A673 (cell line): ENCODE measurements at places on chromosomes 1 and 21. TPM values are rescaled to one million over a fixed set of nuclear protein-coding genes. Genes with fewer than 3 reads are reported as not detected.

DNA sequence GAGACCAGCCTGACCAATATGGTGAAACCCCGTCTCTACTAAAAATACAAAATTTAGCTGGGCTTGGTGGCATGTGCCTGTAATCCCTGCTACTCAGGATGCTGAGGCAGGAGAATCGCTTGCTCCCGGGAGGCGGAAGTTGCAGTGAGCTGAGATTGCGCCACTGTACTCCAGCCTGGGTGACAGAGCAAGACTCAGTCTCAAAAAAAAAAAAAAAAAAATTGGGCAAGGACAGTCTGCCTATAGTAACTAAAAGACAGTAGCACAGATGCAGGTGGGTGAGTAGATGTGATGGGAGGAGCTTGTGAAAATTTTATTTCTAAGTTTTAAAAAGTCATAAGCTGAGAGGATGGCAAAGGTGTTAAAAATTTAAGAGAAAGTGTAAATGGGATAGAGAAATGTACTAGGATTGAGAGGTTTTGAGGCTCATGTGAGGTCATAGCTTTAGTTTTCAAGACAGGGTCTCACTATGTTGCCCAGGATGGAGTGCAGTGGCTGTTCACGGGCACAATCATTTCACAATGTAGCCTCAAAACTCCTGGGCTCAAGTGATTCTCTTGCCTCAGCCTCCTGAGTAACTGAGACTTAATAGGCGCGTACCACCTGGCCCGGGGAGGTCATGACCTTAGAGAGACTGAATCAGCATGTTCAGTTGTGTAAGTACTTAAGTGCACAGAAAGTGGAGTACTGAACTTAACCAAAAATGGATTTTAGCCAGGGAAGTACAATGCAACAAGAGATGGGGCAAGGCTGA lies 33.7 kb downstream of the PTP4A2 start:
- DNase-seq, result no peak

DNA sequence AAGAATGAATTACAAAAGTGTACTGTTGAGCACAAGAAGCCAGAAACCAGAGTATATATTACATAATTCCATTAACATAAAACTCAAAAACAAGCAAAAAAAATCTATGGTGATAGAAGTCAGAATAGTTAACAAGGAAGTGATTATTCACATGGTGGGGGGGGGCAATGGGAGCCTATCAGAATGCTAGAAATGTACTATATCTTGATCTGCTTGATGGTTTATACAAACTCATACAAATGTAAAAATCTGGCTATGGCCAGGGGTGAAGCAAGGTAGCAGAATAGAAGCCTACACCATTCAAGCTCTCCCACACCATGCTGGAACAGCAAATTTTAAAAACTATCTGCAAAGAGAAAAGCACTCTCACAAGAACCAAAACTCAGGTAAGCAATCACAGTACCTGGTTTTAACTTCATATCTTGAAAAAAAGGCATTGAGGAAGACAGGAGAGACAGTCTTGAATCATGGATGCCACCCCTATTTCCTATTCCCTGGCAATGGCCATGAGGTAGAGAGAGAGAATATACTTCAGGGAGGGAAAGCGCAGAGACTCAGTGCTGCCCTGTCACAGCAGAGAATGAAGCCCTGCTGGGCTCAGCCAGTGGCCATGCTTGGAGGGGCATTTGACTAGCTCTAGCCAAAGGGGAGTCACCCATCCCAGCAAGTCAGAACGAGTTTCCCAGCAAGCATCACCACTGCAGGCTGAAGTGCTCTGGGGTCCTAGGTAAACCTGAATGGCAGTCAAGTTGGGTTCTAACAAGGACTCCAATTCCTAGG lies 73.8 kb downstream of the CDC42BPA start:
- no peak for DNase-seq

GRCh38 chr21:34630536-34631143 lies 15.7 kb upstream of the RCAN1 start:
- peak; percentile 68 for DNase-seq

- no peak for DNase-seq
These were observed 12.4 kb downstream of the LYST start for GRCh38 chr1:235854347-235854746.

GRCh38 chr1:19465123-19465522 lies 20.2 kb downstream of the CAPZB start:
- DNase-seq, result no peak

- no peak for DNase-seq
These were observed 231.8 kb upstream of the IRF2BP2 start for GRCh38 chr1:234841710-234842231.

DNA sequence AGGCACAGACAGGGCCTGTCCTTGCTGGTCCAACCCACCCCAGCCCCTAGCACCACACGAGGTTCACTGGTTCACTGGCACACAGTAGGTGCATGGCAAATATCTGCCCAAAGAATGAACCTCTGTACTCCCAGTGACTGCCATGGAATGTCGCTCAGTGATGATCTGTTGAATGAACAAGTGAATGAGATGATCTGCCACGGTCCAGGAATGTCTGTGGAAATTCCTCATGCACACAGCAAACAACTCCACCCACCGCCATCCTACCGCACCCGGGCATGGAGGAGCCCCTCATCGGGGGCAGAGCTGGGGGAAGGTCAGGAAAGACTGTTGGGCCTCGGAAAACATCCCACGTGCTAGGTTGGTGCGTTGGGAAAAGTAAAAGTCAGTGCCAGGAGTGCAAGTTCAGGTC lies 1.7 kb downstream of the HSPG2 start:
- DNase-seq, result no peak

- no peak for DNase-seq
These were observed at the start of gene PDZK1 for GRCh38 chr1:145707183-145707867. PDZK1 (minus strand) TSS chr1:145707368; CDS start chr1:145688021, 19,347 bp downstream.

DNA sequence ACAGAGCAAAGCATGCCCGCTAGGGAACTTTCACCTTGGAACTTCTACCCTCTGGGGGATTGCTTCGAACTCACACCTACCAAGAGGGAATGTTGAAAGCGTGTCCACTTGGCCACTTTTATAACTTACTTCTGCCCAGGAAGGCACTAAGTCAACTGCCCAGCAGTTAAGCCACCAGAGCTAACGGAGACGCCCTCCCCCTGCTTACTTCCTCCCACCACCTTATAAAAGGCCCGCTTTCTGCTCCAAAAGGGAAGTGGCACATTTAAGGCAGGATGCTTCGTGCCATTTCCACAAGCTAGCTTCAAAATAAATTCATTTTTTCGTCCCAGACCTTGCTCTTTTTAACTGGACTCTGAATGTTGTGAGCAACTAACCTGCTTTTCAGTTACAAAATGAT lies 3.2 kb upstream of the AK2 start:
- no peak for DNase-seq

DNA sequence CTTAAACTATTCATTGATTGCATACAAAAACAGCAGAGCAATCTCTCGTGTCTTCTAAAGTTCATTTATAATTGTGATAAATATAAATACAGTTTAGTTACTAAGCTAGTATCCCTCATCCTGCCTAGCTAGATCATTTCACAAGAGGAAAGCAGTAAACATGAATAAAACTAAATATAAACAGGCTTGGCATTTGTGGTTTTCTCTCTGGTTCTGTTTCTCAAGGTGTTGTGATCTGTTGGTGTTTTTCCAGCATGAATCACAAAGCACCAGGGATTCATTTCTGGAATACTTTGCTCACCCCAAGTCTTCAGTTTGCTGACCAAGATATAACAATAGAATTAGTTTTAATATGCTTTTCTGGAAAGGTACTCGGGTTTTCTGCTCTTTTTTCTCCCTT lies 32.7 kb upstream of the GLIS1 start:
- DNase-seq, result no peak

- DNase-seq, result no peak
These were observed 21.6 kb downstream of the METTL13 start for GRCh38 chr1:171803045-171803444.

DNA sequence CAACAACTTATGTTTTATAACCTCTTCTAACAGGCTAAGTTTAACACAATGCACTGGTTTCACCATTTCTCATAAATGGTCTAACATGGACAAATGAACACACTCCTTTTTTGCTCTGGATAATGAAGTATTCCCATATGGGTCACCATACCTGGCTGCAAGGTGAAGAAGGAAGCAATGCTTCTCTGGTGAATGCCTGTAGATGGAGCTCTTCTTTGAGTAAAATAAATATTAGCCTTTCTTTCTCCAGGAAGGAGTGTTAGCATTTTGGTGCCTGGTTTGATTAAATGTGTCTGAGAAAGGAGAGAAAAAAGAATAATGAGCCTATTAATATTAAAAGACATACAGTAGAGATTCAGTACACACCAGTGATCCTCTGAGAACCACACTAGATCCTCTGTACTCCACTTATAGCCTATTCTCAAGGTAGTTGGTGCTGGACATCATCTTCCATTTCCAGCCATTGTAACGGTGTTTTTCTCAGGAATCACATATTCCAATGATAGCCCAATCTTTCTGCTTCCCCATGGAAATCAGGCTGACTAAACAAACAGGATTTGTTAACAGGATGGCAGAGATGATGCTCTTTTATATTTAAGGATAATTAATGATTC lies 17.6 kb downstream of the MTFR1L start:
- no peak for DNase-seq

GRCh38 chr1:221203224-221204054 lies 324.2 kb downstream of the HLX start:
- peak; percentile 72 for DNase-seq

DNA sequence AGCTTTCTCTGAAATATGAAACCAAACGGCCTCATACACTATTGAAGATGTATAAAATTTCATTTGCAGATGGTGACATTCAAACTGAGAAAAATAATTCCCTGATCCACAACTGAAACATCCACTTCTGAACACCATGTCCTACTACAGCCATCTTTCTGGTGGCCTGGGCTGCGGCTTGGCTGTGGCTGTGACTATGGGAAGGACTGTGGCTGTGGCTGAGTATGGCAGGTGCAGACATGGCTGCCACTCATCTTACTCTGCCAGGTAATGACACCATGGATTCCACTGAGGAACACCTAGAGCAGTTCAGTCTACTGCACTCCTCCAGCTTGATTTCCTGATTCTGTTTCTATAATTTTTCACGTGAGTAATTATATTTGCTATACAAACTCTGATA lies at the start of gene KRTAP20-4:
Gene KRTAP20-4 (plus strand): TSS at position 106 of the 400 bp plus-strand sequence.
- no peak for DNase-seq

- no peak for DNase-seq
These were observed 402.3 kb upstream of the POU3F1 start for GRCh38 chr1:38448893-38449292.

DNA sequence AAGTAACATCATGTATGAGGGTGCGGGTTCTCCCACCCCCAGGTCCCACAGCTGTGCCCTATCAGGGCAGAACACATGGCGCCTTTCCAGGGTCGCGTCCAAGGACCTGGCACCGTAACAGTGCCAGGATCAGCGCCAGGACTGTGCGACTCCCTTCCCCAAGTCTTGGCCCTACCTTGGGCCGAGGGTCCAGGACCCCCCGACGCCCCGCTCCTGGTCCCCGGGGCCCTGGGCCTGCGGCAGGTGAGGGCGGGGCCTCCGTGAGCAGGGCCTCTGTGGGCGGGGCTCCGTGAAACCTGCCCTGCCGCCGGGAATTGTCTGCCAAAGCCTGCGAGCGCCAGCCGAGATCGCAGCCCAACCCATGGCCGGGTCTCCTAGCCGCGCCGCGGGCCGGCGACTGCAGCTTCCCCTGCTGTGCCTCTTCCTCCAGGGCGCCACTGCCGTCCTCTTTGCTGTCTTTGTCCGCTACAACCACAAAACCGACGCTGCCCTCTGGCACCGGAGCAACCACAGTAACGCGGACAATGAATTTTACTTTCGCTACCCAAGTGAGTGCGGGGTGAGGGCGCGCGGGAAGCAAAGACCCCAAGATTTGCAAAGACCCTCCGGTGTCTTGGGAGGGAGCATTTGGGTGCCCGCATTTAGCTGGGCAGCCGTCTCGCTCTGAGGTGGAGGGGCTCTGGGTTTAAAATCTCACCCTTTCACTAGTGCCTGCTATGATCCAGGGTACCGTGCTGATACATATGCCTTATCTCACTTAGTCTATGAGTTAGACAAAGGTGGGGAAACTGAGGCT lies at the start of gene RHBG:
Gene RHBG (plus strand): TSS at position 323 of the 796 bp plus-strand sequence. CDS start 39 bp downstream, at position 362.
- DNase-seq, result no peak

- DNase-seq, result no peak
These were observed 27.5 kb downstream of the SLC22A15 start for GRCh38 chr1:116003823-116004222.

- no peak for DNase-seq
These were observed 21.9 kb downstream of the SYT2 start for GRCh38 chr1:202688401-202688800.

GRCh38 chr1:228459091-228459993 lies 27.8 kb upstream of the RNF187 start:
- peak; percentile 84 for DNase-seq

DNA sequence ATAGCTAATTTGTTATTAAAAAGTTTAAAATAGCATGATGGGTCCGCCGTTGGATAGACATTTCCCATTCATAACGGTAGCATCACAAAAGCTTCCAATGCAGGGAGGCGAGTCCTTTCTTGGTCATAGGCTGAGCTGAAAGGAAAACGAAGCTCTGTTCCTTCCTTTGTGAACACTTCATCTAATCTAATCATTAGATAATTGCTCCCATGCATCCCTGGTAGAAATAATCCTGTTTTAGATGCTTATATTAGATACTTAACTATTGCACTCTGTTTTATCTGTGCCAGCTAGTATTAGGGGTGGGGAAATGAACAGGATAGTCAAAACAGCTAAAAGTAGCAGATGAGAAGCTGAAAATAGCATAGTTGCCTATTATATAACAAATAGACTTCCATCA lies 215.0 kb downstream of the SLC35F3 start:
- peak; percentile 21 for DNase-seq

DNA sequence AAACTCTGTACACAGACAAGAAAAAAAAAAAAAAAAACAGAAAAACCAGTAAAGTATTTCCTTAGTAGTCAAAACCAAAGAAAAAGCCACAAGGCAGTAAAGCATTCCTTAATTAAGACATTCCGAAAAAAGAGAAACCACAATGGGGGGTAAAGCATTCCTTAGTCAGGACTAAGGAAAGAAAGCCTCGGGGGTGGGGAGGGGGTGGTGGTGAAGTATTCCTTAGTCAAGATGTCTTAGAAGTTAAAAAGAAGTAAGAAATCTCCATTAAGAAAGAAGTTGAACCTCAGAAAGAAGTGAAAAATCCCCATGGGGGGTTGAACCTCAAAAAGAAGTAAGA lies 28.2 kb upstream of the FMO1 start:
- peak; percentile 68 for DNase-seq

GRCh38 chr1:33716976-33717688 lies 146.7 kb upstream of the HMGB4 start:
- no peak for DNase-seq

AMY2A gene
- not detected in 2 replicates for total RNA-seq

S100A16 gene
- total RNA-seq, result 0.43 TPM in 1 of 2 replicates, not detected in the other

FNDC5 gene
- total RNA-seq, result 1.2 and 1.3 TPM in 2 replicates

SERPINC1 gene
- total RNA-seq, result not detected in 2 replicates

NGF gene
- 0.39 and 0.47 TPM in 2 replicates for total RNA-seq

OPN3 gene
- 12.6 and 14.2 TPM in 2 replicates for total RNA-seq

BARHL2 gene
- total RNA-seq, result 110 and 120 TPM in 2 replicates
